ENCODE measurements at places on chromosomes 7 and 10.
A peak's percentile ranks its signal among the peaks of the same experiment; 100 is the strongest.

- DNase-seq = no peak
Measured at GRCh38 chr10:123997486-123998196, 95.8 kb downstream of the CHST15 start.

GRCh38 chr7:30329716-30330115 is 45.3 kb downstream of the ZNRF2 start:
- no peak for DNase-seq

DNA sequence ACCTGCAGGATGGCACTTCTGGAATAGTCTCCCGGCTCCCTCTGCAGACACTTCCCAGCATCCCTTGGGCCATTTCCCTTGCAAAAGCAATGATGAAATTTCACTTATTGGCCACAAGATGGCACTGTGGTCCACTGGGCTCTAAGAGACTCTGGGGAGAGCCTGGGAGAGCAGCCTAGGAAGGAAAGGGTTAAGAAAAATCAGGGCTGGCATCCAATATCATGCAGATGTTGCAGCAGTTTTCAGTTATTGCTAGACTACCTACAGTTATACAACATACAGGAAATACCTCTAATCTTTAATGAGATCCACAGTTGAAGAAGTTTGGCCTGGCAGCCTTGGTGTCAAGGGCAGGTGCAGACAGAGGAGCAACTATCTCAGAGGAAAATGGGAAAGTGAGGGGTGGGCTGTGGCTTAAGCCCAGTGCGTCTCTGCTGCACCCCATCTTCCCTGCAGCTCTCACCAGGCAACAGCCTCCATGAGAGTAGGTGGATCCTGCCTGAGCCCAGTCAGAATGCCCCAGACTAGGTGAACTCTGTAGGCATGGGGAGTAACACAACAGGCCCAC is 100.2 kb upstream of the PRSS58 start:
- no peak for DNase-seq

GRCh38 chr10:71549766-71550533 is 153.2 kb downstream of the CDH23 start:
- DNase-seq = no peak

GRCh38 chr7:156766666-156767065 is 126.1 kb downstream of the RNF32 start:
- no peak for DNase-seq

- DNase-seq = peak; percentile 14
Measured at GRCh38 chr7:24757353-24758275, at the start of gene GSDME. TSS of gene GSDME (minus strand) at chr7:24757464. CDS start at chr7:24749774, 7,690 bp downstream.

DNA sequence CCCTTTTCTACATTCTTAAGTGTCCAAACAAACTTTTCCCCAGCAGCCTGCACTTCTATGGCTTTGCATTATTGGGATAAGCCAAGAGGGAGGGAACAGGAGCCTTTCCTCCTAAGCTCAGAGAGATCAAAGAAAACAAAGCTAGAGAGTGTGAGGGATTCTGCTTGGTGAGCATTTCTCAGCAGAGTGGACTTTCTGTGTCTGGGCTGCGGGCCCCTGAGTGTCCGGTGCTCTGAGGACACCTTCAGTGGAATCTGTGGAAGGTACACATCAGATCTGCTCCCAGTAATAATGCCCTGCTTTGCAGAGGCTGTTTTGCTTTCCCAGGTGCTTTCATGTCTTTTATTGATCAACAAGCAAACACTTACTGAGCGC is 50.2 kb downstream of the KCNMA1 start:
- DNase-seq = no peak

DNA sequence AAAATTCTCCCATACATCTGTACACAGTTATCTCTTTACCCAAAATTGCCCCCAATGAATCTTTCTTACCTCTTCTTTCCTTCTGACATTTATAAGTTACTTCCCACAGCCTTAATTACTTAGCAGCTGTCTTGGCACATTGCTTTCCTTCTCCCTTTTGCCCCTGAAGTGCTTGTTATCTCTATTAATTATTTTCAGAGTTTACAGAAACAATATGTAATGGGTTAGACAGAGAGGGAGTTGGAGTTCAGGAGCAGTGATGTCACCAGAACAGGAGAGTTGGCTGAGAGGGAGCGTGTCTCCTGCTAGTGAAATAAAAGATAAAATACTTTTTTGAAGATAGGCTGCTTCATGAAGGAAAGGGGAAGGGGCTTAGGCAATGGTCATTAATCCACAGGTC is 57.4 kb downstream of the ITGB8 start:
- DNase-seq = no peak

- DNase-seq = no peak
Measured at GRCh38 chr10:17951868-17952371, at the start of gene SLC39A12. TSS of gene SLC39A12 (plus strand) at chr10:17951918. CDS start at chr10:17953277, 1,359 bp downstream.
